Endodermal cell (in vitro differentiated cells): ENCODE measurements at places on chromosomes 12 and 14. TPM values are rescaled to one million over a fixed set of nuclear protein-coding genes. Genes with fewer than 3 reads are reported as not detected.

DNA sequence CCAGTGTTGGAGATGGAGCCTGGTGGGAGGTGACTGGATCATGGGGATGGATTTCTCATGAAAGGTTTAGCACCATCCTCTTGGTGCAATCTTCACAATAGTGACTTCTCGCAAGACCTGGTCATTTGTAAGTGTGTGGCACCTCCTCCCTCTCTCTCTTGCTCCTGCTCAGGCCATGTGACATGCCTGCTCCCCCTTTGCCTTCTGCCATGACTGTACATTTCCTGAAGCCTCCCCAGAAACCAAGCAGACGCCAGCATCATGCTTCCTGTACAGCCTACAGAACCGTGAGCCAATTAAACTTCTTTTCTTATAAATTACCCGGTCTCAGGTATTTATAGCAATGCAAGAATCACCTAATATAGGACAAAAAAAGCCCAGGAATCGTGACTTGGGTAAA, 171.0 kb upstream of the FOXN3 start:
- DNase-seq, result no peak

DNA sequence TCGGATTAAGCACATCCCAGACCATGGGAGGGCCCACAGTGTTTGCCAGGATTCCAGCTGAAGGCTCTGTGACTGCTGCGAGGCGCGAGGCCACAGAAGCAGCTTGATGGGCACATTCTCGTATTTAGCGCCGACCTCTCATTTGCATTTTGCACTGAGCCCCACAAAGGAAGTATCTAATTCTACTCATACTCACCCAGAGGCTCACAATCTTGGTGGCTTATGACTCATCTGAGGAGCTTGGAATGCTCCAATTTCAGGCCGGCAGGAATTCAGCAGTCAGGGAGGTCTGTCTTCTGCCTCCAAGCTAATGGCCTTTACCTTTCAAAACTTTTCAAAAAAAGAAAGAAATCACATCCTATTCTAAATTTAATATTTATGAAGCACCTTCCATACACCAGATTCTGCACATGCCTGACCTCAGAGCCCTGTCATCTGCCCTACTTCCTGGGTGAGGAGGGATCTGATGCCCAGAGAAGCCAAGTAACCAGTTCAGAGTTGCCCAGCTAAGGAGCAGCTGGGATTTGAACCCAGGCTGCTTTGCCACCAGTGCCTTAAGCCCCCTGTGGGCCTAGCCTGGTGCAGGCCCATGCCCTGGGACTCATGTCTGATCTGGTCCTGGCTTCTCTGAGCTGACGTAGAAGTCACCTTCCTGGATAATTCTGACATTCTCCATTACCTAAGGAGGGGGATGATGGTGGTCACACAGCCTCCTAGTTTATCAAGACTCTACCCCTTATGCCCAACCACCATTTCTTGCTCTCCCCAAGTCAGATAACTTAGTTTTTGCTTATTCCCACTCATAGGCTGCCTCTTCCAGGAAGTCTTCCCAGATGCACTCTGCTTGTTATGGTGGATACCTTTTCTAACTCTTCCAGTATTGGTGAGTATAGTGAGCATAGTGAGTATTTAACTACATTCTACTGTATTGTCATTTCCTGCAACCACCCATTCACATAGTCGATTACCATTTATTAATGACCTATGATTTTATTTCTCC, 198.9 kb downstream of the RBM19 start:
- DNase-seq, result peak; percentile 80

PRKAB1 gene
- total RNA-seq, result 22.1 to 33.9 TPM (median 32.0 TPM) in 3 replicates

DNA sequence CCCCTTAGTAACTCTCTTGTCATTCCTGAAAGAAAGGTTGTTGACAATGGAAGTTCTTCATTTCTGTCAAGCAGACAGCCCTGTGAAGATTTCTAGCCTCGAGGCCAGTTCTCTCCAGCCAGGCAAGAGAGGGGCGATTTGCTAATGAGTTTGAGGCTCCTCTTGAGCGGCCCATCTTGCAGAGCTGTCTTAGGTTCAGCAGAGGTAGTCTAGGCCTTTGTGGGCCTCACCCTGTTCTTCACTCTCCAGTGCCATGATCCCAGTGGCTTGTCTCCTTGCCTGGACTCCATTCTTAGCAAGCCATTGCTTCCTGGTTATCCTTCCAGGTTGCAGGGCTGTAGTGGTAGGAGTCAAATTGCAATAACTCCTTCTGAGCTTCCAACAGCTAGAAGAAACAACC, 9.7 kb downstream of the TPH2 start:
- DNase-seq, result peak; percentile 74

WIF1 gene
- not detected in 2 replicates for total RNA-seq

GRCh38 chr14:63544591-63545299, 1.6 kb upstream of the PPP2R5E start:
- DNase-seq, result no peak

DNA sequence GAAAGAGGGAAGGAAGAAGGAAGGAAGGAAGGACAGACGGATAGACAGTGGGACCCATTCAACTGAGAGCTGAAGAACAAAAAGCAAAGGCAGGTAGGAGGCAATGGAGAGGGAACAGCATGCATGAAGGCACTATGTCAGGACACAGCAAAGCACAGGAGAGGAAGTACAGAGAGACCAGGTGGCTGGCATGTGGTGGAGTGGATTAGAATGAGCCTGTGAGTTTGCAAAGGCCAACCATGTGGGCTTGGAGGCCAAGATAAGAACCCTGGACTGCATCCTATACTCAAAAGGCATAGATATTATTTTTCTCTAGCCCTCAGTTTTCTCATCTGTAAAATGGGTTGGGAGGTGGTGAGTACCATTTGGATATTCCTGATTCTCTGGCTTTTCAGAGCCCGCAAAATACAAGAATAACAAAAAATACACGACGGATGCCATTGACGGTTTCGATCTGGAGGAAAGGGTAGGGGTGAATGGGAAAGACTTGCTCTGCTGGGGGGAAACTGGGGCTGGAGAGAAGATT, 102.9 kb downstream of the WSCD2 start:
- no peak for DNase-seq

GRCh38 chr12:29795715-29796114, 12.0 kb upstream of the TMTC1 start:
- DNase-seq, result peak; percentile 65

- peak; percentile 87 for DNase-seq
Observed at GRCh38 chr12:20368651-20369304, 441 bp downstream of the PDE3A start.

GRCh38 chr14:100396266-100396795, 73.2 kb downstream of the SLC25A47 start:
- DNase-seq, result no peak

PIK3C2G gene
- total RNA-seq, result 0.16 TPM in 1 of 2 replicates, not detected in the other

DNA sequence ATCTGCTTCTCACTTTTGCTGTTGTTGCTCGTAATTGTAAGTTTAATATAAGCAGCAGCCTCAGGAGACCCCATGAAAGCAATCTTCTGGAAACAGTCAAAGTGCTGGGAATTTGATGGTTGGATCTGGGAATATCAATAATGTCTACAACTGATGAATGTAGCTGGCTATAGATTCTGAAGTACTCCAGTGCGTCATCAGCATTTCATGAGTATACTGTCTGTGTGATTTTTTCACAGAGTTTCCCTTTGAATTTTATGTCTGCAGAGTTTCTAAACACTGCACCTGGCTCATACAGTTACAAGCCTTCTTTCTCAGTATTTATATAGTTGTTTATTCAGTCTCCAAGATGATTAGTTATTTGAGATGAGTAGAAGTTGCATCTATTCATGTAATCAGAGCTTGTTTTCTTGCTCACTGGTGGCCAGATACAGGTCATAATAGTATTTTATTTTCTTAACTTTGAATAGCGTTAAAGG, 222.3 kb downstream of the RAD51B start:
- no peak for DNase-seq

- DNase-seq, result no peak
Observed at GRCh38 chr14:36971263-36971855, 201.0 kb downstream of the SLC25A21 start.

DNA sequence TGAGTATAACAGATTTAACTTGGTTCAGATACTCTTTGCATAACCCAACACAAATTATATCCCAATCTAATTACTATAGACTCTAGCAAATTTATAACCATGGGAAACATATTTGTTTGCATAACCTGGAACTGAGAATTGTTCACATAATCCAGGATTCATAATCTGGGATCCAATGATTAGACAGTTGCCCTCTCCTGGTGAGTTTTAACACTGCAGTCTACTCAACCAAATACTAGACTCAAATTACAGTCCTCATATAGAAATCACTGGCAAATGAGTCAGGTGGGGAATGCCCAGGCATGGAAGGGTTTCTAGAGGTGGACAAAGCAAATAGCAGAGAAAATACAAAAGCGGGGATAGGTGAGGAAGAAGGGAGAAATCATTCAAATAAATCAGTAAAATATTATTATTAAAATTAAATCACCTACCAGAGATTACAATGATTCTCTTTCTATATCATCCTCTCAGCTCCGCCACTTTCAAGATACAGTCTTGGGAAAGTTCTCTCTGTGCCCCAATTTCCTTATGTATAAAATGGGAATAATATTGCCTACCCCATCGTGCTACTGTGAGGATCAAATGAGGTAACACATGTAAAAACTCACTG, 9.4 kb downstream of the GCH1 start:
- DNase-seq, result no peak
